ENCODE measurements at places on chromosomes 5 and 9.

- DNase-seq: peak; percentile 28
Measured at GRCh38 chr9:121283856-121284732, 16.1 kb downstream of the GSN start.

- no peak for DNase-seq
Measured at GRCh38 chr5:139575313-139575646, 14.1 kb downstream of the UBE2D2 start.

DNA sequence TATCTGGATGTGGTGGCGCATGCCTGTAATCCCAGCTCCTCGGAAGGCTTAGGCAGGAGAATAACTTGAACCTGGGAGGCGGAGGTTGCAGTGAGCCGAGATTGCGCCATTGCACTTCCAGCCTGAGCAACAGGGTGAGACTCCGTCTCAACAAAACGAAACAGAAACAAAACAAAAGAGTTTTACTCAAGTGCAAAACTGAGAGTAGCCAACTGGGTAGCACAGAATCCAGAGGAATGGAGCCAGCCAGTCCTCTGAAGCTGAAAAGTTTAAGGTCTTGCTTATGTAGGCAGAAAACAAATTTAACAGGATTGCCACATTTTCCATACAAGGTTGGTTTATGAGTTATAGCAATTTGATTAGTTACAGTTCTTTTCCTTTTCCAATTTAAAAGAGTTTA, 32.0 kb downstream of the SPIN1 start:
- DNase-seq: no peak

- no peak for DNase-seq
Measured at GRCh38 chr5:54470128-54470527, 14.6 kb downstream of the HSPB3 start.

DNA sequence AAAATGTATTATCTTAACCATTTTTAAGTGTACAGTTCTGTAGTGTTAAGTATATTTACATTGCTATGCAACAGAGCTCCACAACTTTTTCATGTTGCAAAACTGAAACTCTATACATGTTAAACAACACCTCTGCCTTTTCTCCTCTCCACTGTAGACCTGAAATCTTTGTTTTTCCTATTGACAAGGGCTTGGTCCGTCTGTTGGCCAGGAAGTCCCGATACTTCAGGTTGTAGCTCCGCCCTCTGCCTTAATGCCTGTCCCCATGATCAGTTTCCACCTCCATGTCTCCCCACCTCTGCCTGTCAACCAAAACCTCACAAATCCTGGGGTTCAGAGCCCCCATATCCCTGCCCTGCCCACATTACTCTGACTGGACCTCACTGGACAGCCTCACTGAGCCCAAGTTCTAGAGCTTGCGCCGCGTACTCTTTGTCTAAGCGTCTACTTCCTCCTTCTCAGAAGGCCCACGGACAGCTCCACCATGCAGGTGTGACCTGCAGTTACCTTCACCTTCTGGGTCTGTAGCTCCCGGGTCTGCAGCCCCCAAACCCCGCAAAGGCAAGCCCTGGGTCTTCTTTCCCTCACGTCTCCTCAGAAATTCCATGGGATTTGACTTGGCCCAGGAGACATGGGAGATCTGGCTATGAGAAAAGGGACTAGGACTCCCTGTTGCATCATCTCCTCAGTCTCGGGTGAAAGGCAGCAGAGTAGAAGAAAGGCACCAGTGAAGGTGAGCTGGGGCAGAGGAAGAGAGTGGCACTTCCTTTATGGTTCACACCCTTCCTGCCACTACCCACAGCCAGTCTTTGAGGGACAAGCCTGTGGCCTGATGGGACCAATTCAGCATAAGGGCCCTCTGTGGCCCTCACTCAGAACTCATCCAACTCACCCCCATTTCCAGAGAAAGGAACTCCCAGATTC, 8.0 kb downstream of the GLIPR2 start:
- DNase-seq: no peak

- no peak for DNase-seq
Measured at GRCh38 chr9:135789838-135790291, 87.9 kb downstream of the KCNT1 start.

GRCh38 chr5:169304175-169304574, 3.2 kb upstream of the SLIT3 start:
- DNase-seq: no peak

DNA sequence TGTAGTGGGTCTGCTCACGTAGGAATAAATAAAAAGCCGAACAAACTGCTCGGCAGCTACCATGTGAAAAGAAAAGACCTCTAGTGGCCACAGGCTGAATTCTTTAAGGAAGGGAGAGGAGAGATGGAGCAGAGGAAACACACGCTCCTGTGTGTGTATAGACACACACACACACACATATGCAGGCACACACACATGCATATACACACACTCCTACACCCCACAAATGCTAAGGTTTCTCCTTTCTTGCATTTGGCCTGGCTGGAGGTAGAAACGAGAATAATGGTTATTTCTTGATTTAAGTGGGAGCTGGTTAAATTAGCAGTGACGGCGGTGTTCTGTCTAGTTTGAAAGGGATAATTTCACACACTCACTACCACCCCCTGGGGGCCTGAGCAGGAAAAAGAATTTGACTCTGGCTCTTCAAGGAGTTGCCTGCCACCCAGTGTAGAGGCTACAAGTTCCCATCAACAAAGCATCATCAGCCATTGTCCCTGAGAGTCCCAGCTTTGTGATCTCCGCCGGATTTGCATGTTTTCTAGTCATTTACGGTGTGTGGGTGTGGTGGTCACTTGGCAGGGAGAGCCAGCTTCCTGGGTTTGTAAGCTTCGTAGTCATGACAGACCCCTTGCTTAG, at the start of gene INSYN2B:
Gene INSYN2B (minus strand): TSS at position 78 of the 636 bp plus-strand sequence. CDS start 96,597 bp downstream, outside the sequence.
- peak; percentile 96 for DNase-seq

GRCh38 chr9:18543406-18544192, 69.6 kb downstream of the ADAMTSL1 start:
- DNase-seq: no peak

DNA sequence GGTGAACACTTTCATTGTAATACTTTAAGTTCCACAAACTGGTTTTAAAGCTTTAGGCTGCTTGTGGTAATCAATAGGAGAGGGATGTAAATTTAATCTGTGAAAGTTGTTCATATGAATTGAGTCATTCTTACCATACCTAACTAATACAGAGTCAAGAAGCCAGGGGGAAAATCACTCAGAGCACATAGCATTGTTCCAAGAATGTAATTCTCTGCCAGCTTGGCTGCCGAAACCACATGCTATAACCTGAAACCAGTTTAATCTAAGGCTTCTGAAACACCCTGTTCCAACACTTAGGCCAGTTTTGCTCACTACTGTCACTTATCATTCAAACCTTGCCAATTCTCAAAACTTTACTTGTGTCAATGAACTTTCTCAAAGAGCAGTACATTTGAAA, 528.8 kb upstream of the GRAMD2B start:
- no peak for DNase-seq

- DNase-seq: no peak
Measured at GRCh38 chr5:80754900-80755299, 100.1 kb upstream of the DHFR start.

DNA sequence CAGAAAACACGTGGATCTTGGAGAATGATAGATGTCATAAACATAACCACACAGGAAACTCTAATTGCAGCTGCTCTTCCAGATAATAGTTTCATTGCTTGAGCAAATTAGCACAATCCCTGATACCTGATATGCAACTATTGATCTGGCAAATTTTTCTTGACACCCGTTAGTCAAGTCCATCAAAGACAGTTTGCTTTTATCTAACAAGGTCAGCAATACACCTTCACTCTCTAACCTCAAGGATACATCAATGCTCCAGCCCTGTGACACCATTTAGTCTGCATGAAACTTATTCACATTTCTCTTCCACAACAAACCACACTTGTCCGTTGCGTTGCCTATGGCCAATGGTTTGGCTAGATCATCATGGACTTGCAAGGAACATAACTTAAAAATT, 16.6 kb downstream of the UGT3A1 start:
- no peak for DNase-seq

DNA sequence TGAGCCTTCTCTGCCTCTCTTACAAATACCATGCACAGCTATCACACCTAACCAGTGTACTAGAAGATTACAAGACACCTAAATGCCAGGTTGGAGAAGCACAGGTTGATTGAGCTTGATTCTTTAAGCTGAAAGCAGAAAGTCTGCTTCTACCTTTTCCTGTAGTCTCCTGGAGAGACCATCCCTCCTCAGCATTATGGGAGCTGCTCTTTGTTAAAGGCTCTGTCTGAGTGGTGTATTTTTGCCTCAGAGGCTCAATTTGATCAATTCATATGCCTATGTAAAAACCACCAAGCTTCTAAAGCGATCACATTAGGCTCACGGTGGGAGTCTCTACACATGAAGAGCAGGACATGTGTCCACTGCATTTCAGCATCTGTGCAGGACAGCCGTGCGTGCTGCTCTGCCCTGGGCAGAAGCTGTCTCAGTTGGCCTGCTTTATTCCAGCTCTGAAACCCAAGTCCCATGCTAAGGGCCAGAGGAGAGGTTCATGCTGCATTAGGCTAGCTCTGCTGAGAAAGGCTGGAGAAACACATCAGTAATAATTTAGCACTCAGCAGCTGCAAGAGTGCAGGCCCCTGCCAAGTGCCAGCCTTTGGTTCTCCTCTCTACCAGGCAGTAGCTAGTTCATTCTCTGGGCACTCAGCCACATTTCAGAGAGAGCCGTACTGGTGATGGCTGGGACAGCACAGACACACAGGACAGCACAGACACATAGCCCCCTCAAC, 41.7 kb downstream of the TMEM167A start:
- DNase-seq: peak; percentile 99

GRCh38 chr9:86772635-86772993, 174.7 kb downstream of the GAS1 start:
- no peak for DNase-seq

DNA sequence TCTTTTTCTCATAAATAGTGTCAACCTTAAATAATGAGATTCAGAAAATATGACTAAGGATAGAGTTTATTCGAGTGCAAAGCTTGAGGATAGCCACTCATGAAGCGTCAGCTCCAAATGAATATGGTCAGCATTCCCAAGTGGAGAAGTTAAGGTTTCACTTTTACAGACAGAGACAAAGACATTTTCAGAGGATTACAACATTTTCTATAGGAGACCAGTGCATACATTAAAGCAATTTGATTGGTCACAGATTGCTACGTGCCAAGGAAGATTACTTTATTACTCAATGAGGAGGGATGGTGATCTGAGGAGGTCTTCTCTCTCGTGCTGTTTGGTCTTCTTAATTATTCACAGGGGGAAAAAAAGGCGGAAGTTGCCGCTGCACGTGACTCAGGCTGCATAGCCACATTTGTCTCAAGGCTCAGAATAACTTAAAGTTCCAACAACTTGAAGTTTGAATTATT, 60.1 kb upstream of the SPATA31C2 start:
- DNase-seq: no peak

DNA sequence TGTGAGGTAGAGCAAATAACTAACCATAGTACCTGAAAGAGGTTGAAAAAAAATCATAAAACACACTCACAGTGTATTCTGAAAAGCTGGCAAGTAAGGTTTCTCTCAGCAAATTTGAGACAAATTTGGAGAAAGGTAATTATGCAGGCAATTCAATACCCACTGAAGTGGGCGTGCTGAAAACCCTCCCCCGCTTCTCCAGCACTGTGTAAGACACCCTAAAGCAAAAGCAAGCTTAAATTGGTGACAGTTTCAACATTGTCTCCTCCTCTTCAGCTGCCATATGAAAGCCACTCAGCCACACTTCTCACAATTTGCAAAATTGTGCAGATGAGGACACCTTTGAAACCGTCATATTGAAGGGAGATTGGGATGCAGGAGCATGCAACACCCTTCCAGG, 322.3 kb upstream of the CDH6 start:
- DNase-seq: no peak

GRCh38 chr9:98678244-98678842, 30.4 kb downstream of the GABBR2 start:
- DNase-seq: no peak

DNA sequence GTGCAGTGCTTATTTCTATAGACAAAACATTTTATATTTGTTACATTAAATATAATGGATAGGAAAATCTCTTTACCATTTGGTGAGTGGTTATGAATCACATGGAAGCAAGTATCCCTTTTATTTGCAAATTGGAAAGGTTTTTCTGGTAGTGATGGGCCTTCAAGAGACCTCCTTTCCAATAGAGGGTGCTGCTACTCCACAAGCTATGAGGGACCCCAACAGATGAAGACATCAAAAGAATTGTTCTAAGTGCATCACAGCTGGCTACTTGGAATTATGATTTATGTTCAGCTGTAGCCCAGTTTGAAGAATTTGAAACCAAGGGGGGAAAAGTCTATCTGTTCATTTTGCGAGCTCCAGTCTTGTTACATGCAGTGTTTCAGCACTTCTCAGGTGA, 493.7 kb upstream of the SGCD start:
- no peak for DNase-seq

DNA sequence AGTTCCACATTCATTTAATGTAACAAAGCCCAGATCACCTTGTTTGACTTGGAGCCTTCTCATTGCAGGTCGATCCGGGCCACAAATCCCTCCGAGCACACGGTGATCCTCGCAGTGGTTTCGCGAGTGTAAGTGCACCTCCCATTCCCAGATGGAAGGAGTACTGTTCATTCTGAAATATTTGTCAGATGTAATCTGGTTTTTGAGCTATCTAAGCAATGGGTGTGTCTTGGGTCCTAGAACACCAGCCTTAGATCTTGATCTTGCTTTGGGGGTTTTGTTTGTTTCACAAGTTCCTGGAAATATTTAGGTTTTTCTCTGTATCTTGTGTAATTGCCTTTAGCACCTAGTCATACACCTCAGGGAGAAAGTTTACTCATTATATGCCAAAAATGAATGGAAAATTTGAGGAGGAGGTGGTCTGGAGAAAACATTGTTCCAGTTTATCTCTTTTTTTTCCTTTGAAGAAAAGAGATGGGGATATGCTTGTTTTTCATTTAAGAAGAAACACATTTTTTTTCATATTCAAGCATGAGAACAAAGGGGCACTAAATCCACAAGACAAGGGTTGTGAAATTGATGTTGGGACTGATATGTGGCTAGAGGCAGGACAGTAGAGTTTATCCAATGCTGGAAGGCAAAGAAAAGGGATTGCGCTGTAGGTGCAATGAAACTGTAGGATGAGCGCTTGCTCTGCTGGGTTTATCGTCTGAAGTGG, 118.6 kb downstream of the PDE8B start:
- DNase-seq: no peak

GRCh38 chr5:72653586-72653985, 146.4 kb upstream of the ZNF366 start:
- DNase-seq: no peak

GRCh38 chr9:92963831-92964606, 16.7 kb downstream of the FGD3 start:
- DNase-seq: peak; percentile 48

- DNase-seq: peak; percentile 22
Measured at GRCh38 chr9:83649080-83649479, 26.1 kb downstream of the IDNK start.

DNA sequence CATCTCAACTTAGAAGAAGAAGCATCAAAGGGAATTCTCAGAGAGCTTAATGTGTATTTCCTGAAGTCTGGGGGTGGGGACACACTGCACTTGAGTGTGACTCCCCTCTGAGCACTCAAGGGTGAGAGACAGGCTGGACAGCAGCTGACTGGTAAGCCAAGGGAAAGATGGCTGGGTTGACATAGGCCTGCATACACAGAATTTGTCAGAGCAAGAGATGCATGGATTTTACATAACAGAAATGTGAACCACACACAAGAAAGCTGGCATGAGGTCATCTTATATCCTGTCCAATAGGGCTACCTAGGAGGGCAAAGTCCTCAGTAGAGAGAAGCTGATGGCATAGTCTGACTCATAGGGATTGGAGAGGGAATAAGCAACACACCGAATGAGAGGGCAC, 114.3 kb upstream of the EPB41L4A start:
- DNase-seq: no peak

GRCh38 chr5:61768692-61769281, 436.7 kb downstream of the ZSWIM6 start:
- no peak for DNase-seq

All from pons (tissue), 1 donor.